ENCODE measurements at places on chromosomes 4 and X.

GRCh38 chrX:22542641-22543040 lies 269.9 kb downstream of the CBLL2 start:
- DNase-seq, result no peak

GRCh38 chrX:154409222-154409871 lies at the start of gene DNASE1L1:
Gene DNASE1L1 (minus strand): TSS chrX:154409254. CDS start chrX:154405568, 3,686 bp downstream.
- no peak for DNase-seq

- no peak for DNase-seq
These were observed 100.5 kb downstream of the NFKB1 start for GRCh38 chr4:102601586-102602227.

GRCh38 chr4:140719686-140720085 lies 36.5 kb downstream of the TBC1D9 start:
- DNase-seq, result no peak

- no peak for DNase-seq
These were observed 69.9 kb downstream of the ARHGAP10 start for GRCh38 chr4:147801820-147802219.

GRCh38 chr4:85372966-85373365 lies 102.0 kb upstream of the ARHGAP24 start:
- no peak for DNase-seq

DNA sequence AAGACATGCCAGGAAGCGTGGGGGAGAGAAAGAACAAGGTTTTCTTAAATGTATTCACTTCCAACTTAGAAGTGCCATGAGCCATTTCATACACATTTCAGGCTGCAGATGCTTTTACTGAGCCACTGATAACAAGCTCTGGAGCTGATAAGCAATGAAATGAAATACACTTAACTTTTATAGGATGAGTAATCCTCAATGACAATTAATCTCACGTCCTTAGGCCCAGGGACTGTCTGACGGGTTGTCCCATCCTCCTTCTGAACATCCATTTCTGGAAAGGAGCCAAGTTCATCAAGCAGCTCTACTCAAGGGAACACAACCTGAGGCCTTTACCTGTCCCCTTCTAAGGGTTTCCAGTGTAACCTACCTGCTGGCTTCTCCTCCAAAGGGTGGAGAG lies 121.2 kb downstream of the PARM1 start:
- DNase-seq, result no peak

DNA sequence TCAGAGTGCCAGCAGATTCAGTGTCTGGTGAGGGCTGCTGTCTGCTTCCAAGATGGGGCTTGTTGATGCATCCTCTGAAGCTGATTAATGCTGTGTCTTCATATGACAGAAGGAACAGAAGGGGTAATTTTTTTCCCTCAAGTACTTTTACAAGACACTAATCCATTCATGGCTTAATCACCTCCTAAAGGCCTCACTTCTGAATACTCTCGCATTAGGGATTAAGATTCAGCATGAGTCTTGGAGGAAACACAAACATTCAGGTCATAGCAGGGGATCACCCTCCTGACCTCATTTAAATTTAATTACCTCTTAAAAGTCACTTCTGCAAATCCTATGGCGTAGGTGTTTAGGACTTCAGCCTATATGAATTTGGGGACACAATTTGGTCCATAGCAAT lies 1145.5 kb upstream of the PCDH10 start:
- no peak for DNase-seq

DNA sequence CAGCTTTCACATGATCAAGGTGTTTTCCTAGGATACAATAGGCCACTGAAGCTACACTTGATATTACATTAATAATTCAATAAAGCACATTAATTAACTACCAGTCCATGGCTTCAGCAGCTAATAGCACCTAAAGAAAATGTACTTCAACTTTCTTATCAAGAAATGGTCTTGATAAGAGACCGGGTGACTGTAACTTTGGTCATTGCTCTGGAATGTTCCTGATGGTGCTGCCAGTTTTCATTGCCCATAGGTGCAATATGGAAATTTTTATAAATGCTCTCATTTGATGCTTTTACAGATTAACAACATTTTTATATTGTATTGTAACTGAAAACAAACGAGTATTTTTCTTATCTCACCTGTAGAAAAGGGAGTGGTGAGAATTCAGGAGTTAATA lies 165.4 kb downstream of the SHROOM3 start:
- no peak for DNase-seq

DNA sequence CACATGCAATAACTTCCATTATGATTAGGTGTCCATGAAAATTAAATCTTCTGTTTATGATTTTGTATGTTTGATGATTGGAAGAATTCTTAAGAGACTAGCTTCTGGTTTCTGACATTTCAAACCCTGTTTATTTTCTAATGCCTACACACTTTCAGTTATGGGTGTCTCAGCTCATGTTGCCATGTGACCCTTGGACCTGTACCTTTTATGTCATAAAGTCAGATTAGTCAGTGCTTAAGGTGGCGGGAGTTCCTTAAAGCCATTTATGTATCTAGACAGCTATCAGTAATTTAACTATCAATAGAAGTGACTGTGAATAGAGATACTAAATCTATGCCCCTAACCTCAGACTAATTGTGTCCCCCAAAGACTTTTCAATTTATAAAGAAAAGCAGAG lies 155.6 kb downstream of the GBA3 start:
- peak; percentile 37 for DNase-seq

- DNase-seq, result no peak
These were observed 333.3 kb downstream of the DCTD start for GRCh38 chr4:182583703-182584415.

DNA sequence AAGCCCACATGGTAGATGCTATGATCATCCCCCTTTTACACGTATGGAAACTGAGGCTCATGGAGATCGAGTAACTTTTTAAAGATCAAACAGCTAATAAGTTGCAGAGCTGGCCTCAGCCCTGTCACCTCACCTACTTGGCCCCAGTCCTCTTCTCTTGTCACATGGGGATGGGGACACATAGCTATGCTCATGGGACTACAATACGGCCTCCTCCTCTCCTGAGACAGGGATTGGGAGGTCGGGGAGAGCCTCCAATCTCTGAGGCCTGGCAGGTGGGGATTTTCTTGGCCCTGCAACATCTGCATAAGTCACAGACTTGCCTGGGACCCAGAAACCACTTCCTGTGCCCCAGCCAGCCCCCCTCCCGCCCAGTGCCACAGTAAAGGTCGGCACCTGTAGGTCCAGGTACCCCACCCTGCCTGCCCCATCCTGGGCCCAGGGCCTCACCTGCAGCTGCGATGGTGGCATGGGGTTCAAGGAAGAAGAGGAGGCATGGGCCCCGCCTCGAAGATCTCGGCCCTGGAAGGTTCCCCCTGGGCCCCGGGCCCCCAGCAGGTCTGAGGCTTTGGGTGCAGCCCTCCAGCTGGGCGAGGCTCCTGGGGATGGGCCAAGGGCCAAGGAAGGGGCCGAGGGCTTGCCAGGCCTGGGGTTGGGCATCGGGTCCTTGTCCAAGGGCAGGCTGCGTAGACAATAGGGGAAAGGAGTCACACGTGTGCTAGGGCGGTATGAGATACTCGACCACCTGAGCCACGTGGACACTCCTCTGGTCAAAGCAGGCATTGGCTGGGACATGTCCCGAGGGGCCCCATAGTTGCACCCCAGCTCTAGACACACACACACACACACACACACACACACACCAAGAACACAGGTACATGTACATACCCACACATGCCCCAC lies 6.4 kb downstream of the FOXP3 start:
- DNase-seq, result no peak

DNA sequence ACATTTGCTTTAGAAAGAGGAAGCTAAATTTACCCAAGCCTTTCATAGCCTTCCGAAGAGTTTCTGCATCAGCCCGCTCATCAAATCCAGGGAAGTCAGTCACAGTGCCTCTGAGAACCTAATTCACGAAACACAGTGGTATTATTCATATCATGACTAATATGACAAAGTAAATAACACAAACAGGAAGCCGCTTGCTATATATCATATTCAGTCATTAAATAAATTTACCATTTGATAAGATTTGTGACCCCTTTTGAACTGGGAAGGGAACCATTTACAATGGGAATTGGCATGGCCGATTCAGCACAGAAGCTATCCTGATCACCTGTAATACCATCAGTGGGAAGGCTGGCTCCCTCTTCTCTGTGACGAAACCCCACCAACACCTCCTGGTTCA lies 10.5 kb downstream of the ANXA5 start:
- DNase-seq, result no peak

DNA sequence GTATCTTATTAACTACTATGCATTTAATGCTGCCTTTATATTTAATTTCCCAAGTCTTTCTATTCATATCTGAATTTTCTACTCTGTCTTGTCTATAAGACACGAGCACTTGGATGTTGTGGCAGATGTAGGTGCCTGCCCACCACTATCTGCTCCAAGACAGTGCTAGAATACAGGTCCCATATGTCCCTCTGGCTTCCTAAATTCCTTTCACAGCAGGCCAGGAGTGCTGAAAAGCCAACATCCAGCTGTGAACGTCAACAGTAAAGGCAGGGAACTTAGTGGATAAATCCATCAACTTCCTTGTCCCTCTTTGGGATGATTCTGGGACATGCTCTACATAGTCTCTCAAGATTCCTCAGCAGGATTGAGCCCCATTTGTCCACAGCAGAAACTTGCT lies 245.1 kb upstream of the ETNPPL start:
- no peak for DNase-seq

All from DMS53 (cell line).